ENCODE measurements at places on chromosomes 2 and 18.

DNA sequence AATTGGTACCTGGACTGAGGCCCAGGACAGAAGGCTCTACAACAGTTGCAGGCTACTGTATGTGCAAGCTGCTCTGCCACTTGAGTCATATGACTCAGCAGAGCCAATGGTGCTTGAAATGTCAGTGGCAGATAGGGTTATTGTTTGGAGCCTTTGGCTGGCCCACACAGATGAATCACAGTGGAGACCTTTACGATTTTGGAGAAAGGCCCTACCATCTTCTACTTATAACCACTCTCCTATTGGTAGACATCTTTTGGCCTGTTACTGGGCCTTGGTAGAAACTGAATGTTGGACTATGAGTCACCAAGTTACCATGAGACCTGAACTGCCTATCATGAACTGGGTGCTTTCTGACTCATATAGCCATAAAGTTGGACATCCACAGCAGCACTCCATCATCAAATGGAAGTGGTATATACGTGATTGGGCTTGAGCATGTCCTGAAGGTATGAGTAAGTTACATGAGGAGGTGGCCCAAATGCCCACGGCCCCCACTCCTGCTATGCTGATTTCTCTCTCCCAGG, 88.9 kb upstream of the NRXN1 start:
- no peak for DNase-seq

GRCh38 chr18:10100196-10100595, 186.4 kb downstream of the VAPA start:
- no peak for DNase-seq

- no peak for DNase-seq
Measured at GRCh38 chr2:63614983-63615945, 26.5 kb downstream of the MDH1 start.

GRCh38 chr2:128682266-128682665, 363.6 kb upstream of the HS6ST1 start:
- no peak for DNase-seq

DNA sequence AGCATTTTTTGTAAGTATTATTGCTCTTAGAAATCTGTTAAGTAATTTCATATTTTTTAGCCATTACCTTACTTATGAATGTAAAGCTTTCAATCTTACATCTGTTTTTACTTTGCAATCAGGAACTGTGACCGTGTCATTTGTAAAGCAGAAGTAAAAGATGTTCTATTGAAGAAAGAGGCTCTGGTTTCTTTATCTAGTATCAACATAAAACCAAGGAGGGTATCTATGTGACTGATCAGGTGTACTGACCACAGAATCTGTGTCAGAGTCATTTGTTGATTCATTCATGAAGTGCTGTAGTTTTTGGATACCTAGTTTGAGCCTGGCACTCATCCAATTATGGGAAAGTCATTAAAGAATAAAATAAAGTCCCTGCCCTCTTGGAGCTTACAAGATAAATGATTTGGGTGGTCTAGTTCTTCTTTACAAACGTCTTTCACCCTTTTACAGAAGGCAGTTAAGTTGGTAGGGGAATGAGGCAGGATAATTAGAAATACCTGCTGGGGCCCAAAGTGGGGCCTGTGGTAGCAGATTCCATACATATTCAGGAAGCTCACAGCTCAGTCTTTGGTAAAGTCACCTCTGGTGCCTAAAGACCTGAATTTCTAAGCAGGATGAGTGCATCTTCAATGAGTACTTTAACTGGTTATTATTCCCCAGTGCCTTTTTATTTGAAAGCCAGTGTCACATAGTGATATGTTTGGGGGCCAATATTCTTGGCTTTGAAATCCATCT, 260.6 kb upstream of the NT5C1B start:
- no peak for DNase-seq

- DNase-seq, result no peak
Measured at GRCh38 chr2:174051068-174051467, 85.9 kb upstream of the SP3 start.

GRCh38 chr2:127079358-127079920, 27.5 kb downstream of the BIN1 start:
- no peak for DNase-seq

- no peak for DNase-seq
Measured at GRCh38 chr18:50281972-50282520, 723 bp upstream of the MBD1 start.

- DNase-seq, result no peak
Measured at GRCh38 chr2:173544641-173545363, 190.1 kb downstream of the CDCA7 start.

DNA sequence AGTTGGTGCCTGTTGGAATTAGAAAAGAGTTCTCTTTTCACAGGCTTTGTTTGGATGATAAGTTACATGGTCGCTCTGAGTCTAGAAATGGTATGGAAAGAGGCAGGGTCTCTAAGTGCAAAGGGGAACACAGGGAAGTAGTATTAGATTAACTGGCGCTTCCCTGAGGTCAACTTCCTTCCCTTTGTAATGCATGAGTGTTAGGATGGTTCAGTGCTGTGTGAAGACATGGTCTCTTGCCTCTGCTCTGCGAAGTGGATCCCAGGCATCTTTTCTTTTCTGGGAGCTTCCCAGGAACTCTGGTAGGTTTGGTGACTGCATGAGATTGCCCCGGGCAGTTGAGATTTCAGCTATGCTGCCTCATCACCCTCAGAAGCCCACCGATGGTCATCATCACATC, 170.3 kb downstream of the MIB1 start:
- no peak for DNase-seq

DNA sequence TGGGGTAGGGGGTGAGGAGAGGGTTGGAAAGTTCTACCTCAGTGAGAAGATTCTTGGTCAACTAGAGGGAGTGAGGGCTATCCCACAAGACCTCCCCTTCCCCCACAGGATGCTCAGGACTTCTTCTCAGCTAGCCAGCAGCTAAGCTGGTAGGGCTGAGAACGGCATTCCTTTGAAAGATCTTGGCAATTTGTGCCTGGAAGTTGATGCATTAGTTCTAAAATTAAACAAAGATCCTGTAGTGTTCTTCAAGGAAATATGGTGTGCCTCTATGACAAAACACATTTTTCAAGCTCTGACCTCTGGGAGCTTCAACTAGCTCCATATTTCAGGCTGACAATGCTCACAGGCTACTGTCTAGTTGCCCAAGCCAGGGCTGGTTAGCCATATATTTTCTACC, 2.3 kb downstream of the LYPD1 start:
- no peak for DNase-seq

GRCh38 chr2:237799060-237799428, 465 bp downstream of the RBM44 start:
- no peak for DNase-seq

- no peak for DNase-seq
Measured at GRCh38 chr2:158042666-158043065, 59.0 kb upstream of the UPP2 start.

- DNase-seq, result no peak
Measured at GRCh38 chr2:104871649-104871971, 17.7 kb downstream of the POU3F3 start.

DNA sequence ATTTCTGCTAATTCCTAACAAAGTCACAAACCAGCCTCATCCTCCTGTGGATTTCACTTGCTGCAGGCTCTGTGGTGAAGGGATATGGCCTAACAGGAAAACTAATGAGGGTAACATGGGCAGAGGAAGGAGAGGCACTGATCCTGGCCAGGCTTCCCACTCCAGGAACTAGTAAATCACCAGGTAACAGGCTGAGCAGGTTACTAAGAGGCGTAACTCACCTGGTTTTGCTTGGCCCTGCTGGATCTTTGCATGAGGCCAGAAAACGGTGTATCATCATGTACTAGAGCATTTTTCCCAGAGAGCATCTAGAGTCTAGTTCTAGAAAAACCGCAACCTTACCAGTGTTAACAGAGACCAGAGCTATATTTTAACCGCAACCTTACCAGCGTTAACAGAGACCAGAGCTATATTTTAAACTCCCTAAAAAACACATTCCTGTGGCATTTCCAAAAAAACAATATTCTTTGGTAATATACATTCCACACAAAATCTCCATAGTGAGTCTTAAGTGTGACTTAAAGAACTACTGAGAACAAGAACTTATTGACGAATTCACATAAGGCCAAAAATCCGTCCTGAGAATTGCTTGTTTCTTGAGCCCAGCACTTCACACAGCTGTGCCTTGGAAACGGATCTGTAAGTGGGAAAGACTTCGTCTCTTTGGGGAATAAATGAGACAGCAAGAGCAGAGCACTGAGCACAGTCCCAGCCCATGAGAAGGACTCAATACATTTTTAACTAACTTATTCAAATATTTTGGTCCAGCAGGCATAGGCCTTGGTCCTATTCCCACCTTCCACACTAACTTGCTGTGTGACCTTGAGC, 43.4 kb downstream of the DPP4 start:
- no peak for DNase-seq

- no peak for DNase-seq
Measured at GRCh38 chr2:127046579-127046978, 60.4 kb downstream of the BIN1 start.
